PC-3 (cell line): ENCODE measurements at places on chromosomes 2 and 18. TPM values are rescaled to one million over a fixed set of nuclear protein-coding genes. Genes with fewer than 3 reads are reported as not detected.

- no peak overlapping the region for H3K4me3 ChIP-seq
- no peaks in the 10 kb centered on the region for H3K27me3 ChIP-seq
- DNase-seq, result no peak
- H3K4me1 ChIP-seq, result peaks cover 12% of the 10 kb centered on the region; the same call in 1 of the 2 replicates
Observed at GRCh38 chr2:166115589-166115988, 12.2 kb downstream of the SCN1A start.

The MAP4K3 gene
- 81.1 and 97.4 TPM in 2 replicates for total RNA-seq

- peaks cover 16% of the 10 kb centered on the region for H3K4me1 ChIP-seq
- H3K36me3 ChIP-seq, result no peaks in the 10 kb centered on the region
- H3K4me3 ChIP-seq, result no peak overlapping the region
- no peaks in the 10 kb centered on the region for H3K27me3 ChIP-seq
Observed at GRCh38 chr2:150599889-150600288, 112.4 kb upstream of the RND3 start.

DNA sequence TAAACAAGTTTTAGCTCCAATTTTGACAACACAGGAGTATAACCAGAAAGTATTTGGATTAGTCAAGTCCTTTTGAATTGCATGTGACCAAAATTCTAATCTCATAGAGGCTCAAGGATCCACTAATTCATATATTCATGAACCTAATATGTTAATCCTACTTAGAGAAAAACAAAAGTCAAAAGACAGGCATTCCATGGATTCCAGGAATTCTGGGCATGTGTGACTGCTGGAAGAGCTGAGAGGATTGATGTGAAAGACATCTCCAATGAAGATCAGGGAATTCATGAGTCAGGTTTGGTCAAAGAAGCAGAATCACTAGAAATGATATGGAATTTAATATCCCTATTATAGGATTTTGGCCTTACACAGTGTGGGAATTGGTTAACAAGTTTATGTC is 1494.6 kb upstream of the DDX18 start:
- no peaks in the 10 kb centered on the region for H3K4me1 ChIP-seq
- no peak for DNase-seq
- H3K36me3 ChIP-seq, result no peaks in the 10 kb centered on the region
- H3K4me3 ChIP-seq, result no peak overlapping the region
- no peak overlapping the region for H3K27ac ChIP-seq

The ITGA4 gene
- total RNA-seq, result 0.81 and 1.0 TPM in 2 replicates

The SPDYA gene
- 0.69 and 1.3 TPM in 2 replicates for total RNA-seq

The POTEJ gene
- not detected in 2 replicates for total RNA-seq

- no peaks in the 10 kb centered on the region for H3K36me3 ChIP-seq
- H3K27ac ChIP-seq, result no peak overlapping the region
- H3K27me3 ChIP-seq, result no peaks in the 10 kb centered on the region
- H3K4me3 ChIP-seq, result no peak overlapping the region
- DNase-seq, result no peak
Observed at GRCh38 chr2:67631483-67631882, 234.3 kb downstream of the ETAA1 start.

DNA sequence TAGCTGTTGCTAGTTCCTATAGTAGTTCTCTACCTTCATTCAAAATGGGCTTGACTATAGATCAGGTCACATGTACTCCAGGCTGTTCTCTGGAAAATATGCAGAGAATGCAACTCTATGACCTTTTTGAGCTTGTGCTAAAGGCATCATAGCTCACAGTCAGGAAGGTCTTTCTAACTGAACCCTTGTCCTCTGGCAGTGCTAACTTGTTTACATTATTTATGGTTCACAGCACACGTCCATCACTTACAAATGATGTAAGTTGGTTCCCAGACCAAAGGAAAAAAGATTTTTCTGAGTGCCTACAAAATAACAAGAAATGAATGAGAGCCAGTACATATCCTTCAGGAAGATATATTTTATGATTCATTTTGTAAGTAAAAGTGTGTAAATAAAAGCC is 236.1 kb downstream of the GCA start:
- H3K27ac ChIP-seq, result no peak overlapping the region
- H3K4me1 ChIP-seq, result peaks cover 10% of the 10 kb centered on the region

DNA sequence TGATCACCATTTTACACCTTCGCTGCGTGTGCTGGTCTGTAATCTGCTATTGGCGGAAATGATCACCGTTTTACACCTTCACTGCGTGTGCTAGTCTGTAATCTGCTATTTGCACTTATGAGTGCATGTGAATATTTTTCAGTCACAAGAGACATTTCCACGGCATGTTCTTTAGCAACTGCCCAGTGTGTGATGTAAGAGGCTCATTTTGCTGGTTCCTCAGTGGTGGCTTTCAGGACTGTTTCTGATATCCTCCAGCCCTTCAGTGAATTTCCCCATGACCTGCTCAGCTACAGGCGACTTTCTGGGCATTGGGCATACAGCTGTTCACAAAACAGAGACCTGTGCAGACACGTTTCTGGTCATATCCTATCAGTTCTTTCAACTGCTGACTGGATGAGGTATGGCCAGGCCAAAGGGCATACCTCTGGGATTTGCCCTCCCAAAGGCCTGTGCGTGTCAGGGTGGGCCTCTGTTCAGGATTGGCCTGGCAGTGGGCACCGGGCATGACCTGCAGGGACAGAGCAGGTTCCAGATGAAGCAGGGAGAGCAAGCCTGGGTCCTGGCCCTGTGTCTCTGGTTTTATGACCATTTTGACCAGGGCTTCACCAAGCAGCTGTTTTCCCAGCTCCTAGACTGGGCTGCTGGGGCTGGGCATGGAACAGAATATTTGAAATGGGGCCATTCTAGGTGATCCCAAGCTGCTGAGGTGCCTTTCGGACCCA is 521 bp upstream of the PROM2 start:
- no peaks in the 10 kb centered on the region for H3K27me3 ChIP-seq
- H3K27ac ChIP-seq, result no peak overlapping the region; the same call in 1 of the 2 replicates
- H3K36me3 ChIP-seq, result peaks cover 4% of the 10 kb centered on the region
- H3K4me1 ChIP-seq, result peaks cover 52% of the 10 kb centered on the region
- H3K4me3 ChIP-seq, result no peak overlapping the region; the same call in 1 of the 2 replicates

- H3K36me3 ChIP-seq, result 0 out of 2 replicates have a peak, but pooled peaks cover 4% of the 10 kb centered on the region
- peak overlapping the region; percentile 73; the same call in 1 of the 2 replicates for H3K4me3 ChIP-seq
Observed at GRCh38 chr2:45170191-45171135, 161.2 kb upstream of the SIX2 start.

DNA sequence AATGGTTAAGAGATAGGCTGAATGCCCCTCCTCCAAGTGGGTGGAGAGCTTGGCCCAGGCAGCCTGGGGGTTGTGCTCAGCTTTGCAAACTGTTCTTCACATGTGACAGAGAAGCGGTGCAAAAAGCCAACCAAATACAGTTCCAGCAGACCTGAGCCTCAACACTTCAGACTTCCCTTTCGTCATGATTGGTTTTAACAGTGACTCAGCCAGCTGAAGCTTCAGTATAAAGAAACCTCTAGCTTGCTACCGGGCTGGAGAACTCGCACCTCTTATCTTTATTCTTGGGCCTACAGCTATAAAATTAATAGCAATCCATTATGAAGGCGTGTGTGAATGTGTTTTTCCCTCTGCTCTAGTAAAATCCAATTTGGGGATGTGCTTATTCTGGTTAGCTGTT is 20.0 kb downstream of the SETBP1 start:
- no peaks in the 10 kb centered on the region for H3K36me3 ChIP-seq
- no peaks in the 10 kb centered on the region for H3K4me1 ChIP-seq
- H3K27ac ChIP-seq, result no peak overlapping the region
- no peaks in the 10 kb centered on the region for H3K27me3 ChIP-seq

- H3K4me3 ChIP-seq, result no peak overlapping the region
- no peaks in the 10 kb centered on the region for H3K4me1 ChIP-seq
- H3K36me3 ChIP-seq, result no peaks in the 10 kb centered on the region
Observed at GRCh38 chr2:64157792-64158191, 13.6 kb upstream of the PELI1 start.

The DSG4 gene
- total RNA-seq, result 0.04 TPM in 1 of 2 replicates, not detected in the other

- no peak overlapping the region for H3K4me3 ChIP-seq
- no peaks in the 10 kb centered on the region for H3K36me3 ChIP-seq
- H3K4me1 ChIP-seq, result peaks cover 11% of the 10 kb centered on the region
- peak; percentile 2 for DNase-seq
- H3K27ac ChIP-seq, result no peak overlapping the region
Observed at GRCh38 chr18:48490641-48491293, 48.1 kb upstream of the CTIF start.

- no peaks in the 10 kb centered on the region for H3K36me3 ChIP-seq
- H3K27ac ChIP-seq, result no peak overlapping the region
- H3K4me3 ChIP-seq, result no peak overlapping the region
- peaks cover 4% of the 10 kb centered on the region; the same call in 1 of the 2 replicates for H3K4me1 ChIP-seq
- DNase-seq, result no peak
Observed at GRCh38 chr2:127579231-127579630, 43.7 kb downstream of the MYO7B start.

DNA sequence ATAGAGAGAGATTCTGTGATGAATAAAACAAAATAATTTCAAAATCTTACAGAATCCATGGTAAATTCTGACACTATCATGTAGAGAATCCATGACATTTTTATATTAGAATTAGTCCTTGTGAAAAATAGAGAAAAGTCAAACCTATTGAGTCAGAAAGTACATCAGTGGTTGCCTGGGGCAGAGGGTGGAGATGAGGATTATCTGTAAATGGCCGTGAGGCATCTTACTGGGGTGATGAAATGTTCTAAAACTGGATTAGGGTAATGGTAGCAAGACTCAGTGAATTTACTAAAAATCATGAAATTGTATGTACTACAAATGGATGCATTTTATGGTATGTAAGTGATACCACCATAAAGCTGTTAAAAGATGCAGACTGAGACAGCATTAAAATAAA is 323.1 kb downstream of the SLC8A1 start:
- H3K4me3 ChIP-seq, result no peak overlapping the region
- peaks cover 22% of the 10 kb centered on the region for H3K4me1 ChIP-seq
- no peaks in the 10 kb centered on the region for H3K27me3 ChIP-seq
- H3K36me3 ChIP-seq, result no peaks in the 10 kb centered on the region

DNA sequence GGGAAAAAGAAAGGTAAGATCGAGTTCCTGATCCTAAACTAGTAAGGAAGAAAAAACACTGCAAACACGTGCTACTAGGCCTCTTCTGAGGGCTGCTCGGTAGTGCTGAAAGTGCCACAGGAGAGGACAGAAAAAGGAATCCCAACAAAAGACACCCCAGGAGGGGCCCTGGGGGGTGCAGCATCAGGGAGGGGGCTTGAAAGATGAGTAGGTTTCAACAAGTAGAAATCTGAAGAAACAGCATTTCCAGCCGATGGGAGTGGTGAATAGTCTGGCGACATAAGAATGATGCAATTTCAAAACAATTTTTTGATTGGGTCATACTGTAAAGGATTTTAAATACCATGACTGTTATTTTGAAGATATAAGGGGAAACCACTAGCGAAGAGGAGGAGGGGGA is 98.6 kb downstream of the NOL10 start:
- no peak for DNase-seq
- peaks cover 55% of the 10 kb centered on the region for H3K36me3 ChIP-seq
- no peak overlapping the region for H3K4me3 ChIP-seq
- H3K4me1 ChIP-seq, result peaks cover 23% of the 10 kb centered on the region

The WDPCP gene
- 4.0 and 6.3 TPM in 2 replicates for total RNA-seq

The ARHGEF4 gene
- 21.5 and 30.5 TPM in 2 replicates for total RNA-seq

DNA sequence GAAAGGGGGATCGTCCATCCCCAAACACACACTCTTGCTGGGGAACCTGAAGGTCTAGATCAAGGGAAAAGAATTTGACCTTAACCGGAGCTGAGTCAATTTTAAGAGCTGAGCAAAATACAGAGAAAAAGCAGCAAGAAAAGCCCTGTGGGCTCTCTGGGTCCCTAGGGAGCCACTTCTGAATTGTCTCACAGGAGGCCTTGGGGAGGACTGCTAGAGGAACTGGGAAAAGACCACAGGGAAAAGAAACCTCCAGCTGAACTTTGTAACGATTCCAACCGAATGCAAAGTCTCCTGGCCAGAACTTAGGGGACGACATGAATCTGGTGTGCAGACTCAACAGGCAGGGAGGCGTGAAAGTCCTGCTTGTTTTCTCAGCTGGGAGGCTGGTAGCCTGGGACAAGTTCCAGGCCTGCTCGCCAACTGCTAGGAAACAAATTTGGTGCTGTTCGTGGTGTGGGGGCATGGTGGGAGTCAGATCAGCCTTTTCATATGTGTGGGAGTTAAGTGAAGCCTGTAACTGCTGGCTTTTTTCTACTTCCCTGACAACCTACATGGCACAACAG is 644.6 kb upstream of the CNTNAP5 start:
- H3K27me3 ChIP-seq, result no peaks in the 10 kb centered on the region
- DNase-seq, result no peak
- H3K4me3 ChIP-seq, result no peak overlapping the region
- H3K27ac ChIP-seq, result no peak overlapping the region
- no peaks in the 10 kb centered on the region for H3K4me1 ChIP-seq

DNA sequence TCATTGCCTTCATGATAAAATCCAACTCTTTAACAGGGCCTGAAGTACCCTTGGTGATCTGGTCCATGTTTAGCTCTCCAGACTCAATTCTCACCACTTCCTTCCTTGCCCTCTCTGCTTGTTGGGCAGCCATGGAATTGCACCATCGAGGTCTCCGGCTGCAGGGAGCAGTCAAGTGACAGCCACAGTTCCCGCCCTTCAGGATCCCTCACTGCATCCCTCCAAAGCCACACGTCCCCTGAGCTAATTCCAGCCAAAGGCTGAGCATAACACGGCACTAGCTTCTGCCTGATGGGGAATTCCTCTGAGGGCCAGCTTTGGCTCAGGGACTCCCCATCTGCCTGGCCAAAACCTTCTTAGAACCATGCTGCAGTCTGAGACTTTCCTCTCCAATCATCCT is 47.4 kb upstream of the SLC1A4 start:
- no peaks in the 10 kb centered on the region for H3K27me3 ChIP-seq
- DNase-seq, result no peak
- no peak overlapping the region for H3K27ac ChIP-seq

DNA sequence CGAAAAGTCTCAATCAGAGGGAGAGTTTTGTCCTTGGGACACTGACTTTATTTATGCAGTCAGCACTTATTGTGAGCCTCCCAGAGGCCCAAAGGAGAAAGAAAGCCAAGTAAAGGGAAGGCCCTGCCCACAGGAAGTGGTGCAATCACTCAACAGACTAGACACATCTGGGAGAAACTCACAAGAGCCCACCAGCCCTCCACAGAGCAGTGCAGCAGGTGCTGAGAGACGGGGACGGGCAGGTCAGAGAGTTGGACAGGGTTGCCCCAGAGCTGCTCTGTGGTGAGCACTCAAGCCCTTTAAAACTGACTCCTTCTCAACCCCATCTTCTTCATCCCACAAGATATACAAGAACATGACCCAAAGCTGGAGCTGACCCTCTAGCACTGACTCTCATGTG is 96.0 kb downstream of the TFCP2L1 start:
- no peaks in the 10 kb centered on the region for H3K36me3 ChIP-seq
- peaks cover 16% of the 10 kb centered on the region for H3K4me1 ChIP-seq
- H3K27ac ChIP-seq, result no peak overlapping the region

- no peaks in the 10 kb centered on the region for H3K4me1 ChIP-seq
- no peak for DNase-seq
- H3K27me3 ChIP-seq, result no peaks in the 10 kb centered on the region
- no peak overlapping the region for H3K4me3 ChIP-seq
- H3K36me3 ChIP-seq, result no peaks in the 10 kb centered on the region
Observed at GRCh38 chr18:79496978-79497637, 101.4 kb downstream of the NFATC1 start.

DNA sequence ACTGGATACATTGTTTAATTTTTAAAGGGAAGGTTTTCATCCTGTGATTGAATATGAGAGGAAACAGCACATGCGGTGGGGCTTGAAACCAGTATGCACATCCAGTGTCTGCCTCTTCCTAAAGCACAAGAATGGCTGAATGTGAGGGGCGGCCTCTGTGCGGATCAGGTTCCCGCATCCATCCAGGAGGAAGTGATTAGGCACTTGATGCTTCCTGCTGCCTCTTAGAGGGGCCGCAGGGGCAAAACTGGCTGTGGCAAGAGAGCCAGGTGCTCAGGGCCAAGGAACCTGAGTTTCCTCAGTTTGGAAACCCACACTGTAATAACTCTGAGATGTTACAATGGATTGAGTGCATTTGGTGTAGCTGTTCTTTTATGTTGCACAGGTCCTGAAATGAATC is 48.8 kb downstream of the THNSL2 start:
- H3K4me3 ChIP-seq, result no peak overlapping the region
- peaks cover 96% of the 10 kb centered on the region for H3K27me3 ChIP-seq
- no peaks in the 10 kb centered on the region for H3K4me1 ChIP-seq

The GPR75 gene
- total RNA-seq, result 1.5 and 2.4 TPM in 2 replicates
